ENCODE measurements at places on chromosomes 1 and 21. TPM values are rescaled to one million over a fixed set of nuclear protein-coding genes. Genes with fewer than 3 reads are reported as not detected.

Gene HAPLN2
- not detected for total RNA-seq

Gene LCE2A
- total RNA-seq: not detected

Gene ZNF672
- 39.7 TPM for total RNA-seq

Gene SYT14
- not detected for total RNA-seq

Gene COL9A2
- total RNA-seq: 2.8 TPM

Gene FAM43B
- total RNA-seq: not detected

Gene GSTM1
- total RNA-seq: not detected

Gene HCN3
- total RNA-seq: 4.9 TPM

Gene CELA2A
- not detected for total RNA-seq

Gene OR2T35
- not detected for total RNA-seq

Gene ATP6V1G3
- not detected for total RNA-seq

Gene HTR6
- 0.44 TPM for total RNA-seq

Gene RGS18
- total RNA-seq: 1.6 TPM

Gene MRPS14
- 40.6 TPM for total RNA-seq

Gene TMPRSS3
- total RNA-seq: 1.8 TPM

Gene CADM3
- total RNA-seq: not detected

Gene GFI1
- 30.6 TPM for total RNA-seq

Gene CFHR2
- total RNA-seq: not detected

Gene GJA9
- not detected for total RNA-seq

All from CD4-positive, alpha-beta memory T cell (primary cell).